ENCODE measurements at places on chromosomes 5 and 9. TPM values are rescaled to one million over a fixed set of nuclear protein-coding genes. Genes with fewer than 3 reads are reported as not detected.

GRCh38 chr9:127132921-127133647 lies 10.6 kb upstream of the ANGPTL2 start:
- no peak for DNase-seq

- no peak for DNase-seq
Observed at GRCh38 chr5:37735649-37736347, 104.0 kb downstream of the GDNF start.

DNA sequence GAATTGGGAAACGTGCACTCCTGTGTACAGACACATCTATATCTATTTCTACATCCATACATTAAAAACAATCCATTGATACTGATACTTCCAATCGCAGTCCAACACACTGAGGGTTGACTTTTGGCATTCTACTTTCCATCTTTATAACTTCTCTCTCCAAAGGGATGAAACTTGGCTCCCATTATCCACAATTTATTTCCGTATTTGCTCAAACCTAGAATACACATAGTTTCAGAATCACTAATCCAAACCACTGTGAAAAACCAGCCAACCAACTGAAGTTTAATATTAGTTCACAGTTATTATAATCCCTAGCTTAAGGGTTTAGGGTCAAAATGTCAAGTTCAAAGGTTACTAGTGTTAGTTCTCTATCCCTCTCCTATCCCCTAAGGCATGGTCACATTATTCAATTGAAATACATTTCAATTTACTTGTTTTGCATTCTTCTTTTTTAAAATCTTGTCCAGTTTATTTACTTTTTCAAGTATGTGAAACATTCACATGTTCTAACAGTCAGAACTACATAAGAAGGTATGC lies 156.5 kb downstream of the MED27 start:
- no peak for DNase-seq

DNA sequence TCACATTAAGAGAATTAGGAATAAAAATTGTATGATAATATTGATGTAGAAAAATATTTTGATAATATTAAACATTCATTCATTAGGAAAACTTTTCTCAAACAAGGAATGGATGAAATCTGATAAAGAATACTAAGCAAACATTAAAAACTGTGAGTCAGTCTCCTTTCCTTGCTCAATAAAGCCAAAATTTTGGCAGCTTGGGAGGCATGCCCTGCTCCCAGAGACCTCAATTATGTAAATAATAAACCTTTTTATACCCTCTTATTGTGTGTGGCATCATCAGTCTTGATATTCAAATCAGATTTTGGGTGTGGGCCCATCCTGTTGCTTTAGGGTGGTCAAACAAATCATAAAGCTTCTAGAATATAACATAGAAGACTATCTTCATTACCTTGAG lies 36.6 kb upstream of the CCL21 start:
- no peak for DNase-seq

DNA sequence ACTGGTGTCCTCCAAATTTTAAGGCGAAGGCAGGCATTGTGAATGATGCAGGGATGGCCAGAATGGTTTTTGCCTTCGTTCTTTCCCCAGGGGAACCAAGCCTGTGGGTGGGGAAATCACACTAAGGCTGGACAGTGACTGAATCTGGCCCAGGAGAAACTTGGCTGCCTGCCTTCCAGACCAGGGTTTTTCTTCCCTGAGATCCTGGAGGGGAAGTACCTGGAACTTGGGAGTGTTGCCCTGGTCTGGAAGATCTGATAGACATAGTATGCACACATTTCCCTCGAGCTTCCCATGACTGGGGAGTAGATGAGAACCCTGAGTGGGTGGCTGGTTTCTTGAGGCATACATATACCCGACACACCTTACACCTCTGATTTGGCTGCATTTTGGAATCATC lies 664 bp upstream of the IL11RA start:
- DNase-seq, result no peak

- no peak for DNase-seq
Observed at GRCh38 chr5:1386274-1386717, 41.4 kb upstream of the CLPTM1L start.

DNA sequence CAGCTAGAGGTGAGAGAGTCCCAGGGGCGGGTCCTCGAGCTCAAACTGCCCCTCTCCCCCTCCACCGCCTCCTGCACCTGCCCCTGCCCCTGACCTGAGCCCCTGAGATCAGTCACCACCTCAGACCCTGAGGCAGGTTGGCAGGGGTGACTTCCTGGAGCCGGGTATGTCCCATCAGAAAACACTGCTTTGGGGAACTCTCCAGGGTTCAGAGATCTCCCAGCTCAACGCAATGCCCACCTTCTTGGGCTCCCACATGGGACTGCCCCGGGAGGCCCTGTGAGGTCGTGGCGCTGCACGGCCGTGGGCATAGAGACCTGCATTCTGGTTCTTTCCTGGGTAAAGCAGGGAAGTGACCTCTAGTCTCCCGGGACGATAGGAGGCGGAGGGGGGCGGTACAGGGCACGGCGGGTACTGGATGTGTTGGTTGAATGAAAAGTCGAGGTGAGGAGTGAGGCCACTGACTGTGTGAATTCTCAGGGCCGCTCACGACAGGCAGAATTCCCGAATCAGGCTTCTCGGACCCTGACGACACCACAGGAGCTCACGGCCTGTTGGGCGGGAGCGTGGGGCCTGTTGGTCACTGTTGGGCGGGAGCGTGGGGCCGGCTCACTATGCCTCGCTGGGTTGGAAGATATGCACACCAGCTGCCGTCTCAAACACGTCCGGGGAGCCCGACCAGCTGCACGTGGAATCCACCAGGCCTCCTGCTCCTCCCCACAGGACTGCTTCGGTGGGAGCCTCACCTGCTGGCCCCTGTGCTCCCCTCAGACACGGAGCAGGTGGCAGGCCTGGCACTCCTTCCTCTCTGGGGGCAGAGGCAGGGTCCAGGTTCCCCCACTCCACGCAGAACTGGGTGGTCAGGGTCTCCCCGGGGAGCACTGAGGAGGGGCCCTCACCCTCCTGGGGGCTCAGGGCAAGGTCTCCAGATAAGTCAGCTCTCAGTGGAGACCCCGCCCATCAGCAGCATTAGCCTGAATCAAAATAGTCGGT lies 178.0 kb upstream of the PPP1R26 start:
- DNase-seq, result no peak

DNA sequence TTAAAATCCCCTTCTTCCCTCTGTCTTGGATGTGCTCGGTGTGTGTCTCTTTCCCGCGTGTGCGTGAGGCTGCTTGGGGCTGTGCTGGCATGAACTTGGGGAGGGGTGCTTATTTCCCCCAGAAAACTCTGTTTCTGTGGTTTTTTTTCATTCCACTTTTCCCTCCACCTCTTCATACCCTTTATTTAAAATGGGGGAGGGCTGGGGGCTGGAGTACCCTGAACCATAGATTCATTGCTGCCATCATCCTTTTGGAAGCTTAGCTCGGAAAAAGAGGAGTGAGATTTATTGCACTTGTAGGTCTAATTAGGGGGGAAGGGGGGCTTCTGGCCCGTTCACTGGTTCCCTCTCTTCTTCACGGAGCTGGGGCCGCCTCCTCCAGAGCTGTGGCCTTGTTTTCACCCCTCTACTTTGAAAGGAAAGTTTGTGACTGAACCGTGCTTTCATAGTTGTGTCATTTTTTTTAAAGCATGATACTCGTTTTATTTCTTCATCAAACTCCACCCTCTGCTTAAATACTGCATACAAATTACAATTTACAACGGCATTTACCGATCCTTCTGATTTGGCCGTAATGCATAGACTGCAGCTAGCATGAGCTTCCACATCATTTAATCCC lies 2.9 kb downstream of the NR2F1 start:
- DNase-seq, result no peak

DNA sequence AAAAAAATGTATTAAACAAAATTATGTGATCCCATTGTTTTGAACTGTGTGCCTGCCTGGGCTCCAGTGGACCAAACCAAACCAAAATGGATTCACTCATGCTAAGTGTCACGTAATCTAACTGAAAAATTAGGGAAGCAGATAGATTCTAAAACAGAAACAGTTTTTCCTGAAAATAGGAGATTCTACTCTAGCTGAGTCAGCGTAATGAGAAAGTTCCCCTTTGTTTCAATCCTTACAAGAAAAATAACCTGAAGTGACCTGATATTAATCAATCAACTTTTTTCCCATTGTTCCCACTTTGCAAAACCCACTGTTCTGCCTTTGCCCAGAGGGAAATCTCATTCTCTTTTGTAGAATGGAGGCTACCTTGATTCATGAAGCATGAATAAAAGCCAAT lies 682.4 kb upstream of the CDH10 start:
- no peak for DNase-seq

GRCh38 chr5:159106193-159106568 lies 6.5 kb upstream of the EBF1 start:
- no peak for DNase-seq

The HSDL2 gene
- 15.2 TPM for polyA plus RNA-seq

The SPACA9 gene
- 3.4 TPM for polyA plus RNA-seq

The TNFSF8 gene
- polyA plus RNA-seq, result not detected

The SNCAIP gene
- polyA plus RNA-seq, result 1.7 TPM

The GPX3 gene
- polyA plus RNA-seq, result 3.8 TPM

The TMC1 gene
- polyA plus RNA-seq, result 1.2 TPM

The C9 gene
- not detected for polyA plus RNA-seq

The PCDHB2 gene
- 0.42 TPM for polyA plus RNA-seq

The TRPM3 gene
- polyA plus RNA-seq, result 0.07 TPM

The PIP5KL1 gene
- polyA plus RNA-seq, result 1.9 TPM

Data from BJ (cell line).